ENCODE measurements at places on chromosomes 16 and 17.

GRCh38 chr17:16923904-16924695 is 47.8 kb downstream of the TNFRSF13B start:
- no peak for DNase-seq

DNA sequence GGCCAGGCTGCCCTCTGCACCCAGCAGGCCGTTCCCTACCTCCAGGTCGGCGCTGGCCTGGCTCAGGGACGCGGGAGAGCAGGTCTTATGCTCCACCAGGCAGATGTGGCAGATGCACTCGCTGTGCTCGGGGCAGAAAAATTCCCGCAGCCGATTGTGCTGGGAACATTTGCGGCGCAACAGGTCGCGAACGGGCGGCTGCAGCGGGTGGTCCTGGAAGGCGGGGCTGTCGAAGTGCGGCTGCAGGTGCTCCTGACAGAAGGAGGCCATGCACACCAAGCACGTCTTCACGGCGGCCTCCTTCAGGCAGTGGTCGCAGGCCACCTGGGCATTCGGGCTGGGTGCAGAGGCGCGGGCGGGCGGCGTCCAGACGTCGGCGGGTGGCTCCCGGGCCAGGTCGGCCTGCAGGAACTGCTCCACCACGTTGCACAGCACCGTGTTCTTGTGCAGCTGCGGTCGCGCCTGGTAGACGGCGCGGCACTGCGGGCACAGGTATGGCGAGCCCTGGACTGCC is 439 bp downstream of the TRIM25 start:
- DNase-seq, result no peak

DNA sequence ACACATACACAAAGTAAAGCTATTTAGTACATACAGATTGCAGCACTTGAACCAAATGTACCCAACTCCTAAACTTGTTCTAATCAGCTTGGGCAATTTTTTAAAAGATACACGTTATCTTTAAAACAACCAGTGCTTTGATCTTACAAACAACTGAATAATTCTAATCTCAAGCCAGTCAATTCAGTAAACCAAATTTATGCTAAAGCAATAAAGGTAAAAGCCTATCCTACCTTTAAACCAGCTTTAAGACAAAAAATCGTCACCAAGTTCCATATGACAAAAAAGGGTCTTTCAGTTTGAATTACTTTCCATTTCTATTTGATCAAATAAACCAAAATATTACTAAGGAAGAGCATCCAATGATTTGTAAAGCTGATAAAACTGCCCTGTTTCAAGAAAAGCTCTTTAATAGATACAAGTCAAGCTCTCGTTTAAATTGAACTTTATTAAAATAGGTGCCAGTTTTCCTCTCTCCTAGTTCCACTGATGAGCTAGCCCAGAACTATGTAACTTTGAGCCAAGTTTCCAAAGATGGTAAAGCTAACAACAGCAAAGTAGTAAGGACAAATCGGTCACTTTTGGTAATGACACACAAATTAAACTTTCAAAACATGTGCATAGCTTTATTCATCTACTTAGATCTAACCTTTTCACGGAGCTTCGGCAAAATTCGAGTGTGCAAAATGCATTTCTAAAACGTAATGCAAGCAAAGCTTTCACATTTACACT is 10.2 kb downstream of the CRYBA1 start:
- DNase-seq, result no peak

- DNase-seq, result no peak
Measured at GRCh38 chr17:2055292-2056205, 646 bp downstream of the HIC1 start.

- DNase-seq, result no peak
Measured at GRCh38 chr17:71109697-71110096, 940.4 kb downstream of the KCNJ2 start.

DNA sequence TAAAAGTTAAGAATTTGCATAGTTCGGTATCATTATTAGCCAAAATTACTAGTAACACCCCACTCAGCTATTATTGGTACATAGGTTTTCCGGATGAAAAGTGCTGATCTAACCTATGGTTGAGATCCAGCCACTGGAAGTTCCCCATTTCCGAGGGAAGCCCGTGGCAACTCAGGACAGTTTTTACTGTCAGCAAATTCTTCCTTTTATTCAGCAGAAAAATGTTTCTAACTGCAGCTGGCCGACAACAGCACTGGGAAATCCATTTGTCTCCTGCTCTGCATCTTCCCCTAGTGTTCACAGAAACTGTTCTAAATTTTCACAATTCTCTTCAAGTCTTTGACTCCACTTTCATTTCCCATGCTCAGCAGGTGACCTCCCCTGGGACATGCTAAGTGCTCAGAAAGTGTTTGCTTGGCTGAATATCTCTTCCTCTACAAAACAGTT is 15.5 kb upstream of the MMD start:
- DNase-seq, result no peak

- DNase-seq, result no peak
Measured at GRCh38 chr17:4167786-4168185, 24.8 kb downstream of the CYB5D2 start.

DNA sequence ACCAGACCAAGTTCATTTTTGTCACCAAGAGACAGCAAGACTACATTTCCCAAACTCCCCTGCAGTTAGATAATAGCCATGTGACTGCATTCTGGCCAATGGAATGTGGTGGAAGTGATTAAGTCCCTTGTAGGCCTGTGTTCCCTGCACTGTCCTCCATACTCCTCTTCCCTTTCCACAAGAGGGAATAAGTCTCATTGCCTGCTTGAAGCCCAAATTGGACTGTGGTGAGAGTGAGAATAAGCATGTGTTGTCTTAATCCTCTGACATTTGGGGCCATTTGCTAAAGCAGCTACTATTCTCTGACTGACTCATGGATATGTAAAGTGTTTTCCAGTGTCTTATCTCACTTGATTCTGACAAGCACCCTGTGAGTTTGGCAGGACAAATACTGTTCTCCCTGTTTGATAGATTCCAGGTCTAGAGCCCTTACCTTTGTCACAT is 20.7 kb downstream of the PIK3R6 start:
- DNase-seq, result no peak

DNA sequence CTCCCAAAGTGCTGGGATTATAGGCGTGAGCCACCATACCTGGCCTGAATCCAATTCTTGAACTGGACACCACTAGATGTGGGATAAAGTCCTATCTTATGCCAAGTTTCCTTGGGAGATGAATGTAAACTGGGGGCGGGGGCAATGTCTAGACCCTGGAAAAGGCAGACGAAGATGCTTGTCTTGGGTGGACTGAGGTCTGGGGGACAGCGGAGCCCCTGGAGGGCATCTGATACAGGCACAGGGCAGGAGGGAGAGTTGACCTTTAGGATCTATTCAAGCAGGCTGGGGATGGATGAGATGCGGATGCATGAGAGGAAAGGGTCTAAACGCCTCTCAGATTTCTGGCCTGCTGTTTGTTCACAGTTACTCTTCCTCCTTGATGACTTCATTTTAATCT is 11.7 kb downstream of the C1QTNF1 start:
- DNase-seq, result no peak

DNA sequence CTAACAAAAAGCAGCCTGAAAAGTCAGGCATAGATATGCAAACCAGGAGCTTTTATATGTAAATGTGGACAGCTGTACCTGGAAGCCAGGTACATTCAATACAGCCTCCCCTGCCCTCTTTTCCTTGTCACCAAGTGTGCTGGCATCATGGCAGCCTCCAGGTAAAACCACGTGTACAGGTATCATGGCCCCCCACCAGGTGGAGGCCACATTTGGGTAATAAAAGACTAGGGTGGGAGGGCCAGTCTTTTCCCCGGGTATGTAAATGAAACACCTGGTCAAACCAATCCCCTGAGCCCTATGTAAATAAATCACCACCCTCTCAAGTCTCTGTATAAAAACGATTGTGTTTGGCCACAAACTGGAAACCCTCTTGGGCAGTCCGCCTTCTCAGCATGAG is 226.4 kb upstream of the GOT2 start:
- DNase-seq, result no peak

DNA sequence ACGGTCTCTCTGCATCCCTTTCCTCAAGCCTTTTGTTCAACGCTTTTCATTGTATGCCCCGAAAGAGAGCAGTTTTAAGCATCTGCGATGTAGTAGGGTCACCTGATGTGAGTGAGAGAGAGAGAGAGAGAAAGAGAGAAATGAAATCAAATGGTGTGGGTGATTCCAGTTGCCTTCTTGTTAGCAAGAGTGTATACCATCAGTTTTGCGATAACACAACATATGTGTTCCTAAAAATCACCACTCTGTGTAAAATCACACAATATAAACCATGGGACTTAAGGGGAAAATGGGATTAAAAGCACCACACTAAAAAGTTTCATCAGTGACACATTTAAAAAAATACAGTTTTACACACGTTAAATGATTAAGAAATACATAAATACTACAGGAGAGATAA is 1102.7 kb upstream of the EEF2KMT start:
- no peak for DNase-seq

DNA sequence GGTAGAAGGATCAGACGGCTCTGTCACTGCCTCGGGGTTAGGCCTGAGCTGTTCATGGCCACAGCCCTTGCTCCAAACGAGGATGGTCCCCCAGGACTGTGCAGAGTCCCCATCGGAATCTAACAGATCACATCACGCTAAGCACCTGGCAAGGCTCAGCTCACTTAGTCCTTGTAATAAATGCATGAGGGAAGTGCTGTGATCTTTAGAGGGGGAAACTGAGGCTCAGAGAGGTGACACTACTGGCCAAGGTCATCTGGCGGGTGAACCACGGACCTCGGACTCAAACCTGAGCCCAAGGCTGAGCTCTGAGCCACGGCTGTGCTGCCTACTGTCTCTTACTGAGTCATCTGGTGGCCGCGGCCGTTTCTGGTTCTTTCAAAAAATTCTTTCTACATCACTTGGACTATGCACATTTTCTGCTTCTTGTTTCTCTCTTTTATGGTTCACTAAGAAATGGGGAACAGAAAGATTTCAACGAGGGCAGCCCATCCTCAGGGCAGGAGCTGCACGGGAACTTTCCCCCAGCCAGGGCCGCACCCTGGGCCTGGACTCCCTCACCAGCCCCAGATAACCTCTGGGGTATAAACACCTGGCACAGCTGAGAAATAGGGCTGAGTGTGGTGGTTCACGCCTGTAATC is 55.6 kb downstream of the COTL1 start:
- no peak for DNase-seq

- DNase-seq, result no peak
Measured at GRCh38 chr17:45013021-45013997, 38.1 kb downstream of the DCAKD start.

DNA sequence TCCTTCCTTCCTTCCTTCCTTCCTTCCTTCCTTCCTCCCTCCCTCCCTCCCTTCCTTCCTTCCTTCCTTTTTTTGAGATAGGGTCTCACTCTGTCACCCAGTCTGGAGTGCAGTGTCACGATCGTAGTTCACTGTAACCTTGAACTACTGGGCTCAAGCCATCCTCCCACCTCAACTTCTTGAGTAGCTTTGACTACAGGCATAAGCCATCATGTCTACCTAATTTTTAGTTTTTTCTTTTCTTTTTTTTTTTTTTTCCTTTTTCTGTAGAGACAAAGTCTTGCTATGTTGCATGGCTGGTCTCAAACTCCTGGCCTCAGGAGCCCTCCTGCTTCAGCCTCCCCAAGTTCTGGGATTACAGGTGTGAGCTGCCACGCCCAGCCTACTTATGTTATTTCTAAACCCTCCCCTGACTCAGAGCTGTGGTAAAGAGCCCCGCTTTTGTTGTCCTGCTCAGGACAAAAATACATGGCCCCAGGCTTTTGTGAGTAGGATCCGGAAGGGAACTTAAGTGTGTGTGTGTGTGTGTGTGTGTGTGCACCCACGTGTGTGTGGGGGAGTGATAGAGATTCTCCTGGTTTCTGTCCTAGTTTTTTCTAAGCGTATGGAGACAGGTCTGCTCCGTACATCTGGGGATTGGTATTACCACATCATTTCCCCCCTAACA is 67.1 kb downstream of the PRKCB start:
- no peak for DNase-seq

- DNase-seq, result no peak
Measured at GRCh38 chr16:17258848-17259713, 211.7 kb downstream of the XYLT1 start.

All from hypothalamus (tissue), 51 donors.